ENCODE measurements at places on chromosomes 2 and 18.

DNA sequence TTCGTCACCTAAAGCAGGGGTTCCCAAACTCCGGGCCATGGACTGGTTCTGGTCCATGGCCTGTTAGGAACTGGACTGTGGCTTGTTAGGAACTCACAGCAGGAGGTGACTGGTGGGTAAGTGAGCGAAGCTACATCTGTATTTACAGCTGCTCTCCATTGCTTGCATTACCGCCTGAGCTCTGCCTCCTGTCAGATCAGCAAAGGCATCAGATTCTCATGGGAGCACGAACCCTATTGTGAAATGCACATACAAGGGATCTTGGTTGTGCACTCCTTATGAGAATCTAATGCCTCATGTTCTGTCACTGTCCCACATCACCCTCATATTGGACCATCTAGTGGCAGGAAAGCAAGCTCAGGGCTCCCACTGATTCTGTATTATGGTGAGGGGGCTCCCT is 217.0 kb downstream of the ZFP36L2 start:
- no peak for DNase-seq

DNA sequence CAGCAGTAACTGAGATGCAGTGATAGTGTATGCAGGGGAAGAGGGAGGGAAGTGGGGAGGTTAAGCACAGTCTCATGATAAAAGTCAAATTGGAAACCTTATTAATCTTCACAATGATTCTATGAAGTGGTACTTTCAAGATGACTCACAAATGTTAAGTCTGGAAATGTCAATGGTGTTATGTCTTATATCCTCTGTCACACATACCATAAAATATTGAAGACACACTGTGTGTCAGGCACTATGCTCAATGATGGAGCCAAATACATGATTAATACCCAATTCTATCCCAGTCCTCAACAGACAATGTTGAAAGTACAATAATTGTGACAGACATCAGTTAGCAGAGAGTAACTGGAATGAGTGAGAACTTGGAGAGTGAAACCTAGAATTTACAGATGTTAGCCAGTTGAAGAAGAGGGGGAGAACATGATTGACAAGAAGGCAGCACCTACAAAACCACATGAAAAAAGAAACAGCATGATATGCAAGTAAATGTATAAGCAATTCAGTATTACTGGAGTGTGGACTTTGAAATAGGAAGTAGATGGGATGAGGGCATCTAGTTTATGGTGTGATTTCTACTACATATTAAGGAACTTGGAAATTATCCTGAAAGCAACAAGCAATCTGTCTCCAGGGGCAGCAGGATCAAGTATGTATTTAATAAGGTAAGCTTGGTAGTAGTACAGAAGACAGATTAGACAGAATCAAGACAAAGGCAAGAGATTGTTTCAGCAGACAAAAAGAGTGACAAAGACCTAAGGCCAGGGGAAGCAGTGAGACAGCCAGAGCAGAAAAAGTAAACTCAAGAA is 107.6 kb downstream of the STRN start:
- DNase-seq = no peak

GRCh38 chr18:41021089-41021488 is 933.9 kb upstream of the PIK3C3 start:
- no peak for DNase-seq

GRCh38 chr2:175025946-175026345 is 20.8 kb upstream of the CHN1 start:
- DNase-seq = no peak
